Substantia nigra (tissue), 51 donors: ENCODE measurements at places on chromosomes 5 and 9.

DNA sequence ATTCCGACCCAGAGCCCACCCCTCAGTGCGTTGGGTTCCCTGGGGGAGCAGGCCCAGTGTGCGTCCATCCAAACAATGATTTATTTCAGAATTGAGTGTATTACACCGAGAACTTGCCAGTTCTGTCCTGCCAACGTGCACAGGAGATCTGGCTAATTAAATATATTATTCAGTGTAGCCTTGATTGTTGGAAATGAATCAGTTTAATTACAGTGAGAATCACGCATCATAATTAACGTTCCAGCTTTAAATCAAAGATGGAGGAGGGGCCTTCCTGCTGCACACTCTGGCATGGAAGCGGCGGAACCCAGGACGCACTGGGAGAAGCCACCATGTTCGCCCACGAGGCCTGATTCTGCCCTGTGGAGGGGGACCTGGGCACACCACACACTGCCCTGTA, 30.7 kb upstream of the TMEM250 start:
- DNase-seq, result no peak

- no peak for DNase-seq
Observed at GRCh38 chr5:163193886-163194285, 243.5 kb upstream of the CCNG1 start.

DNA sequence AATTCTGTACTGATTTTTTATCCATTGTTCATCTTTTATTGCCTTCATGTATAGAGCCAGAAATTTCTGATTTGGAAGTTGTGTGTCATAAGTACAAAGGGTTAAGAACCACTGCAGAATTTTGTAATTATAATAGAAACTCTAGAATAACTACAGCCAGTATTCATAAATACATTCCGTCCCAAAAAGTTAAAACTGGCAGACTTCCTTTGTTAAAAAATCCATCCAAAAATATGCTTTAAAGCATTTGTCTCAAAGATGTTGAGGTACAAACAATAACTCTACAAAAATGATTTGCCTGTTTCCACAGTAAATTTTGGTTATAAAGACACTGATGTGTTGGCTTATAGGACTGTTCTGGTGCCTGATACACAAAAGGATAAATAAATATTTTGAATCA, 436.6 kb downstream of the DTWD2 start:
- no peak for DNase-seq

- DNase-seq, result peak; percentile 36
Observed at GRCh38 chr9:121282277-121283079, 14.5 kb downstream of the GSN start.

DNA sequence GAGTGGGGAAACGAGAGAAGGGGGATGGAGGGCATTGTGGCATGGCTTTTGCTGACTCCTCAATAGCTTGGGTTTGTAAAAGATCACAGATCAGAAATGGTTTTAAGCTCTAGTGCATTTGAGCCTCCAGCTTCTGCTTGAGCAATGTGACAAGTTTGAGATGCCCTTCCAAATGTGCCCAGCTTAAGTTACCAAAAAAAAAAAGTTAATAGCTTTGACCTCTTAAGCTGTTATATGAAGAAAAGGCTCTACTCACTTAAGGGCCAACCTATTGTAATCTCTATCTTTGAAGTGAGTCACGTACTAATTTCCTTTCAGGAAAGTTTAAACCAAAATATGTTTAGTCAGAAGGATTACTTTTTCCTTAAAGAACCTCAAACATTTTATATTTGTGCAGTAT, 428.8 kb upstream of the ACTBL2 start:
- no peak for DNase-seq

GRCh38 chr5:140287801-140288521, 14.9 kb downstream of the PFDN1 start:
- DNase-seq, result no peak

DNA sequence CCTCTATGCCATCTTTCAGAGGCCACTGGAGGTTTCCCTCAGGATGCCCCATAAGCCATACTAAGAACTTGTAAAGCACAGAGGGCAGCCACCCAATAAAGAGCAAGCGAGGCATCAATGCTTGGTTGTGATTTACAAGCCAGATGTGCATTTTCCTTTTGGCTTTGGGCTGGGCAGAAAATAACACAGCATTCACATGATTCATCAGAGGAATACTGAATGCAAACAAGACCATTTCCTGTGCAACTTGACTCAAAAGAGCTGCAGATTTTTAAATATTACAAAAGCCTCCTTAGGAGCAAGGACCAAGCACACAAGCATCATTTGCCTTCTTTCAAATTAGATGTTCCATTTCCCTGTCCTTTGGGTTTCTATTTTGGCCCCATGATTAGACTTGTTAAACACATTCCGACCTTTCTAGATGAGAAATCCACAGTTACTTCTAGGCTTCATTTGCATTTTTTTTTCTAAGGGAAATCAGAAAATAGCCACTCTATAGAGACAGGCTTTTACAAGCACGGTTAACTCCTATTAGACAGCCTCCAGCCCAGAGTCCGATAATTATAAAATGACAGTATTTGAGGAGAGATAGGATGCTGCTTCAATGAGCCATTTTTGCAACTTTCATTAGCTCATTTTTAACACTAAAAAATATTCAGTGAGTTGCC, 207.8 kb downstream of the SEMA5A start:
- DNase-seq, result no peak

GRCh38 chr5:54793468-54794134, 191.8 kb downstream of the ESM1 start:
- DNase-seq, result no peak

DNA sequence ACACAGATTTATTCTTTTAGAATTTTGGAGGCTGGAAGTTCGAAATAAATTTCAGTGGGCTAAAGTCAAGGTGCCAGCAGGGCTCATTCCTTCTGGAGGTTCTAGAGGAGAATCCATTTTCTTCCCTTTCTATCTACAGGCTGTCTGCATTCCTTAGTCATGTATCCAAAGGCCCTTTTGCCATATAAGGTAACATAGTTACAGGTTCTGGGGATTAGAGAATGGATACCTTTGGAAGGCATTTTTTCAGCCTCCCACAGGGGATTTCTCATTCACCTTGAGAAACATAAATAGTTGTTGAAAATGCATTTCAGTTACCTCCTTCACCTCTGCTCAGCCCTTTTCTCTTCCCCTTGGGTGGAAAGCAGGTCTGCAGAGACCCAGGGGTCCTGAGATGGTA, 280.0 kb upstream of the MAP3K1 start:
- no peak for DNase-seq

- no peak for DNase-seq
Observed at GRCh38 chr9:4344946-4345345, 45.1 kb upstream of the GLIS3 start.

DNA sequence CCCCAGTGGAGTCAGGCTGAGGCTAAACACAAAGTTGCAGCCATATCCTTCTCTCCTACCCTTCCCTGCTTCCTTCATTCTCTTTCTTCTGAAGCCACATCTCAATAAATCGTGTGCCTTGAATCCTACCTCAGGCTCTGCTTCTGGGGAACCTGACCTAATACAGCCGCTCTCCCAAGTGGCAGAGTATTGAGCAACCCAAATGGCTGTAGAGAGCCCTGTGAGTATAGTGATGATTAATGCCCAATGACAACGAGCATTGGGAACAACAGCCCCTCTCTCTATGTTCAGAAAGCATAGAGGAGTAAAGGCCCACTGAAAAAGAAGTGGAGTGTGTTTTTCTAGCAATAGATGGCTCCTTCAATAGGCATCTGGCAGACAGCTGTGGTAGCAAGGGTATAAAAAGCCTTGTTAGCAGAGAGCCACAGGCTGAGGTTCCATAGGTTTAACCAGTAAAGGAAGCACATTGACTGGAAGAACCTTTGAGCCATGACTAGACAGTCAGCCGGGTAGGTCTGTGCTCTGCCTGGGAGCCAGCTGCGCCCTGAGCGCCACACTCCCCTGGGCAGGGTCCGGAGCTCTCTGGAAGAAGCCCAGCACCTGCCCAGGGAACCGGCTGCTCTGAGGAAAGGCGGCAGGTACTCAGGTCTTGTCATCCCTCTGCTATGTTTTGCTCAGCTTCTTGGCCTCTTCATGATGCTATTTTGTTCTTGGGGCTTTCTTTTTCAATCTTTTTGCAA, 22.6 kb upstream of the HSPA9 start:
- DNase-seq, result no peak

- no peak for DNase-seq
Observed at GRCh38 chr5:81154725-81155124, 78.4 kb upstream of the CKMT2 start.

DNA sequence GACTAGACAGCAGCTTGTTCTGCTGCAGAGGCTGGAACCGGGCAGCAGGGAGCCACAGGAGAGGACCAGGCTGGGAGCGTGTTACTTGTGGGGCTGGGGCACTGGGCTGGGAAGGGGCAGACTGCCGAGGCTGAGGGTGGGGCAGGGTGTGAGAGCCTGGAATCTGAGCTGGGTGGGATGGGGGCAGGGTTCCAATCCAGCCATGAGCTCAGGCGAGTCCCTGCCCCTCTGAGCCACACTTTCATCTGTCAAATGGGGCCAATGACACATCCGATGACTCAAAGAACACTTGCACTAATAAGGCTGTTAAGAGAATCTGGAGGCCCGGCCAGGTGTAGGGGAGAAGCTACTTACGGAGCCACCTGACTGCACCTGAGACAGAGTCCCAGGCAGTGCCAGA, 18.7 kb upstream of the WDR38 start:
- no peak for DNase-seq
